ENCODE measurements at places on chromosomes 12 and 14.
A peak's percentile ranks its signal among the peaks of the same experiment; 100 is the strongest.

GRCh38 chr14:101950516-101951215 is 13.7 kb upstream of the DYNC1H1 start:
- no peak for DNase-seq

- no peak for DNase-seq
Measured at GRCh38 chr14:100644784-100645183, 57.6 kb upstream of the BEGAIN start.

GRCh38 chr12:47978598-47978873 is 15.1 kb downstream of the TMEM106C start:
- no peak for DNase-seq

- peak; percentile 79 for DNase-seq
Measured at GRCh38 chr14:20857630-20858261, 33.4 kb upstream of the RNASE3 start.

- DNase-seq: no peak
Measured at GRCh38 chr12:33795536-33795935, 226.8 kb upstream of the ALG10 start.

DNA sequence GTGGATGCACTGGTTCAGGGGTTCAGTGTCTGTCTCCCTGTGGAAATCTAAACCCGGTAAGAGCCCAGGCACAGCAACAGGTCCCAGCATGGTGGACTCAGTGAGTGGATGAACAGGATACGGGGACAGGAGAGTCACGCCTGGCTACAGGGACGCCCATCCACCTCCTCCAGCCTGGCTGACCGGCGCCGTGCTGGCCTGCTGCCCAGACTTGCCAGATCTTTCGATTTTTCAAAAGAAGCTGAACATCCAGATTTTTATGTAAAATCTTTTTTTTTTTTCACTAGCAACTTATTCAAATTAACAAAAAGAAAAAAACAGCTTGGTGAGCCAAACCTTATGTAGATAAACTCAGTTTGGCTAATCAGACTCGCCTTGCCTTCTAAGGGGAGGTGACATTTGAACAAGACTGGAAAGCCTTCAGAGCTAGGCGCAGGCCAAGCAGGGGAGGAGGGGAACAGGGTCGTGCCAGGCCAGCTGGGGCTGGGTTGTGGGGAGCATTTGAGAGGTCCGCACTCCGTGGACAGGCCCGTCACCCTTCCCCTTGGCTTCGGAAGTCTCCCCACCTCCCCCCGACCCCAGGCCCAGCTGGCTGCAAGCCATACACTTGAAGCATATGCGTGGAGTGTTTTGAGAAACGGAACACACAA is 87.8 kb upstream of the NCOR2 start:
- no peak for DNase-seq

DNA sequence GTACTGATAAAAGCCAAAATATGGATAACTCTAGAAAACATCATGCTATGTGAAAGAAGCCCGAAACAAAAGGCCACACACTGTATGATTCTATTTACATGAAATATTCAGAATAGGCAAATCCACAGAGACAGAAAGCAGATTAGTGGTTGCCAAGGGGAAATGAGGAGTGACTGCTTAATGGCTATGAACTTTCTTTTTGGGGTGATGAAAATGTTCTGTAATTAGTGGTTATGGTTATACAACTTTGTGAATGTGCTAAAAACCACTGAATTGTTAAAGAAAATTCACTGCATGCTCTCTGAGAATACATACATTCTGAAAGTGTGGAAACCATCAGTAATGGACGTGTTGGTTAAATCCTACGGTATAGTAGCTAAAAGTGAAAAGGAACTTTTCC is 39.9 kb upstream of the STON2 start:
- DNase-seq: no peak

DNA sequence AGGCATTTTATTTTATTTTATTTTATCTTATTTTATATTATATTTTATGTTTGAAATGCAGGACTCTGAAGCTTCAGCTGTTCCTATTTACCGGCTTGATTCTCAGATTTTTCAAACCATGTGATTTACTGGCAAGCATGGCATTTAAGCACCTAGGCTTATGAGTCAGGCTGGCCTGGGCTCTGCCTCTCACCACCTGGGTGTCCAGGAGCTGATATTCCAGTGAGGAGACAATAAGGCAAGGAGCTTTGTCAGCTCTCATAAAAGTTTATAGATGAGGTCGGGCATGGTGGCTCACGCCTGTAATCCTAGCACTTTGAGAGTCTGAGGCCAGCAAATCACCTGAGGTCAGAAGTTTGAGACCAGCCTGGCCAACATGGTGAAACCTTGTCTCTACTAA is 2.1 kb downstream of the DAO start:
- no peak for DNase-seq

DNA sequence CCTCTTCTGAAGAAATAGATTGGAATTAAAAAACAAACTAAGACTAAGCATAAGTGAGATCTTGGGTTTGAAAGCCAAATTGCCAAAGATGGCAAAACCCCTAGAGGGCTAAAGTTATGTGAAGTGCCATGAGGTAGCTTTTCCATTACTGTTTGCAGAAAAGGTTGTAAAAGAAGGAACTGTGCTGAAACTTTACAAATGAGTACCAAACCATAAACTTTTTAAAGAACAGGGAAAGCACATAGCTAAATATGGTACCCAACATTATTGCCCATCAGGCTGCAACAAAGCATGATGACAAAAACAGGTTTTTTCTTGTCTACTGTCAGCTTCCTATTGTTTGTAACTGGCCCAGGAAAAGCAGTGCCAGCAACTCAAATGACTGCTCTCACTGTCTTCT is 224.2 kb downstream of the RAD51B start:
- DNase-seq: no peak

GRCh38 chr12:125033288-125033687 is 31.9 kb upstream of the AACS start:
- DNase-seq: no peak

DNA sequence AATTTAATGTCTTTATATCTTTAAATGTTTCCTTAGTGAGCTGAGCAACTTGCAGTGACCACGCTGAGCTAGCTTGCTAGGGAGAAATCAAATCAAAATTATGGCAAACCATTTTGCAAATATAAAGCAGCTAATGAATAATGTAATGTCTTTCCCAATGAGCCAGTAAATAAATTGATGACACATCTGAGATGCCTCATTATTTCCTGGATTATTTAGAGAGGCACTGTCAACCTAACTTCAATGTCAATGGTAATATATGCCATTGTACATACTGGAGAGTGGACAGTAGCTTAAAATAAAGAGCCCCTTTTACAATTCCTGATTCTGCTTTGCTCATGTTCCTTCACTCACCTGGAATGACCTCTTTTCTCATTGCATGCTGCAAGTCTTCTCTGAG is 182.6 kb downstream of the PHLDA1 start:
- no peak for DNase-seq

GRCh38 chr12:57433370-57433769 is 1.2 kb upstream of the INHBC start:
- DNase-seq: no peak

DNA sequence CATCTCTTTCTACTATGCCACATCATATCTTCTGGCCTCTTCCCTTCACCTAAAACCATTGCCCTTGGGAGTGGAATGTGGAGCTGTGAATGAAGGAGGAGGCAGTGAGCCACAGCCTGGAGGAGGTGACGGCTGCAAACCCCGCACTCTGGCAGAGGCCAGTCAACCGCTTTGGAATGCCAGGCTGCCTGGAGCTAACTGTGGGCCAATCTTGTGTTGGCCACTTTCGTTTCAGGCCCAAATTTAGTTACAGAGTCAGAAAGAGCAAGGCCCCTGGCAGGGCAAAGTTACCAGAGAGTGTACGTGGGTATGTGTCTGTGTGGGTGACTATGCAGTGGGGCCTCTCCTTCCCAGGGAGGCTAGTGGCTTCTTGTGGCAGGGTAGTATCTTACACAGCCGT is 40.1 kb downstream of the CACNA1C start:
- DNase-seq: no peak

DNA sequence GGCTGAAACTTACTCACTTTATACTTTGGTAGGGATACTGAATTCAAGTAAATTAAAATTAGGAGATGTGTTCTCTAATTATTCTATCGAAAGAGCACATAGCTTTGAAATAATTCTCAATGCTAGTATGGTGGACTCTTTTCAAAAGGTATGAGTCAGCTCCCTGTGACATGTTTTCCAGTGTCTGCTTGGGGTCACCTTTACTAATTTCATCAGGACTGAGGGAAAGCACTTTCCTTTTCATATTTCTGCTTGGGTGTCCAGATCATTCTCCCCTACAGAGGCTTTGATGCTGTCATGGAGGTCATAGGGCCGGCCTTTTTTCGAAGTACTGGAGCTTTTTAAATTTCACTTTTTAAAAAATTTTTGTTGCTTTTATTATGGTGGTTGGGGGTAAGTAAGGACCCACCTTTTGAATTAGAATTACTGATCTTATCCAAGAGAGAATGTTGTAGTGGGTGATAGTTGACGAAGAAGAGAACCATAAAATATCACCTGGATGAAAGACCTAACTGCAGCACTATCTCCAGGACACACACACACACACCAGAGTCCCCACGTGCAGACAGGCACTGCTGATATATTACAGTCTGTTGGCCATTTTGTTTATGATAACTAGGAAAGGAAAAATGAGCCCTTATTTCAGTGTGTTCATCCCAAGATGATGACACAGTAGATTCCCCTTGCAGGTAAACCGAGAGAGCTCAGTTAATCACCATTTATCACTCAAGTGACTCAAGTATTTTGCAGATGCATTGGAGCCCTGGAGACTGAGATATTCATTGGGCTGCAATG is 558.6 kb downstream of the DIO2 start:
- no peak for DNase-seq

GRCh38 chr12:92155733-92156132 is 10.1 kb upstream of the BTG1 start:
- no peak for DNase-seq

DNA sequence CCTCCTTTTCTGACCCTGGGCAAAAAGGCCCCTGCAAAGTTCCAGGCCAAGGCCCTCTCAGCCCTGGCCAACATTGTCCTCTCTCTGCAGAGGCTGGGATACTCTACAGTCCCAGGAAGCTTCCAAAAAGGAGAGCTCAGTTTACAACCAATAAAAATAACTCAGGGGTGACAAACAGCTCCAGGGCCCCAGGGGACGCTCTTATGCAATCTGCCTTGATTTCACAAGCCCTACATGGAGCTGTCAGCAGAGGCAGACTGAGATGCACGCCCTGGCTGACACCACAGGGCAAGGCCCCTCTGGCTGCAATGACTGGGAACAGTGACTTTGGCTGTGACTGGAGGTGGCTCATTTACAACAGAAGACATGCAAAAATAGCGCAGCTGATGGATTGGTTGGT is 129.0 kb upstream of the MED13L start:
- DNase-seq: no peak

DNA sequence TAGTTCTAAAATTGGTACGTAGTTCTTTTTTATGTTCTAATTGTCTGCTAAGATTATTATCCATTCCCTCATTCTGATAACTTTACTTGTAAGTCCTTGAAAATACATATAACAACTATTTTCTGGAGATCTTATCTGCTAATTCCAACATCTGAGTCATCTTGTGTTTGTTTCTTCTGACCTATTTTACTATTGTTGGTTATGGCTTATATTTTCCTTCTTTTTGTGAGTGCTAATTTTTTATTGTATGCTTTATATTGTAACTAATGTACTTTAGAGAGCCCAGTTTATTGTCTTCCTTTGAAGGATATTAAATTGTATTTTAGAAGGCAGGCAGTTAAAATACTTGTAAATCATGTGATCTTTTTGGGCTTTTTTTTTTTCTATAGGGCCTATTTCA is 149.3 kb upstream of the LRFN5 start:
- no peak for DNase-seq

GRCh38 chr12:78171061-78171460 is 340.4 kb downstream of the NAV3 start:
- DNase-seq: no peak

DNA sequence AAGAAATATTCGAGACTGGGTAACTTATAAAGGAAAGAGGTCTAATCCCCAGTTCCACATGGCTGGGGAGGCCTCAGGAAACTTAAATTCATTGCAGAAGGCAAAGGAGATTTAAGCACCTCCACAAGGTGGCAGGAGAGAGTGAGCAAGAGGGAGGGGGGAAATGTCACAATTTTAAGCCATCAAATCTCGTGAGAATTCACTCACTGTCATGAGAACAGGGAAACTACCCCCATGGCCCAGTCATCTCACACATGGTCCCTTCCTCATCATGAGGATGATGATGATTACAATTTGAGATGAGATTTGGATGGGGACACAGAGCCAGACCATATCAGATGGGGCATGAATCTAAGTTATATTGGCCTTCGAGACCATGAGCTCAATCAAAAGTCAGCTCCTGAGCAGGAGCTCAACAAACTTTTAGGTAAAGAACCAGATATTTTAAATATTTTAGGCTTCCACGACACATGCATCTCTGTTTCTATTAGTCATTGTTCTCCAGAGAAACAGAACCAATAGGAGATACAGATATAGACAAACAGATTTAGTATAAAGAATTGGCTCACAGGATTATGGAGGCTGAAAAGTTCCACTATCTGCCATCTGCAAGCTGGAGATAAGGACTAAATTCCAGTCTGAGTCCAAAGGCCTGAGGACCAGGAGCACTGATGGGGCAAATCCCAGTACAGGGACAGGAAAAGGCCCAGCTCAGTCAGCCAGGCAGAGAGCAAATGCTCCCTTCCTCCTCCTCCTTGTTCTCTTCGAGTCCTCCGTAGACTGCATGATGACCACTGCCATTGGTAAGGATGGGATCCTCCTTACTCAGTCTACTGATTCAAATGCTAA is 24.9 kb downstream of the DGLUCY start:
- DNase-seq: peak; percentile 54

DNA sequence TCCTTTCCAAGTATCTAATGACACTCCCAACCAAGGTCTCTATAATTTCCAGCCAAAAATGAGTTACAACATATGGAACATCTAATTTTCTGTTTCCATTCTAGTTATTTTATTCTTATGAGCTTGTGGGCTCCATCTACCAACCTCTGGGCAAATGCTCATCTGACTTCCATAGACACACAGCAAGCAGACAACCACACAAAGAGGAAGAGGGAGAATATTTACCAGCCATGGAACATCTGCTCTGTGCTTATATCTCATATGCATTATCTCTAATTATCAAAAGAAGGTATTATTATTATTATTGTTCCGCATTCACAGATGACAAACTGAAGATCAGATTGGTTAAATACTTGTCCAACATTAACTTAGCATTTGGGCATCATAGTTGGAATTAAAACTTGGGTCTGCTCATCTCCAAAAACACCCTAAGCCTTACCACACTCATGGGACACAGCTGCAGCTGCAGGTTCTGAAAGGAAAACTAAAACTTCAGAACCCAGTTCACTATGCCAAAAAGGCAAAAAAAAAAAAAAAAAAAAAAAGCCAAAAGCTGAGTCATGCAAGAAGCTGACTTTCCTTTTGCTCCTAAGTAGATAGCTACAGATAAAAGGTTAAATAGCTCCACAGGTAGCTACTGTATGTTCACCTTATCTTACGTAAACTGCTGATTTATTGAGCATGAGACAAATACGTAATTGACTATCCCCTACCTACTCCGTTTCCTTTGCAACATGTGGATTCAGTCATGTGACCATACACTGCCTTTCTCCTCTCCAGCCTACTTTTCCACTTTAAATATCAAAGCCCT is 23.6 kb upstream of the TCL1B start:
- DNase-seq: no peak

- DNase-seq: no peak
Measured at GRCh38 chr14:24838945-24839616, 205.1 kb upstream of the GZMB start.

- DNase-seq: no peak
Measured at GRCh38 chr14:22650046-22650739, 6.0 kb upstream of the OR6J1 start.
